Motor neuron (in vitro differentiated cells): ENCODE measurements at places on chromosomes 5 and 9.
A peak's percentile ranks its signal among the peaks of the same experiment; 100 is the strongest.

DNA sequence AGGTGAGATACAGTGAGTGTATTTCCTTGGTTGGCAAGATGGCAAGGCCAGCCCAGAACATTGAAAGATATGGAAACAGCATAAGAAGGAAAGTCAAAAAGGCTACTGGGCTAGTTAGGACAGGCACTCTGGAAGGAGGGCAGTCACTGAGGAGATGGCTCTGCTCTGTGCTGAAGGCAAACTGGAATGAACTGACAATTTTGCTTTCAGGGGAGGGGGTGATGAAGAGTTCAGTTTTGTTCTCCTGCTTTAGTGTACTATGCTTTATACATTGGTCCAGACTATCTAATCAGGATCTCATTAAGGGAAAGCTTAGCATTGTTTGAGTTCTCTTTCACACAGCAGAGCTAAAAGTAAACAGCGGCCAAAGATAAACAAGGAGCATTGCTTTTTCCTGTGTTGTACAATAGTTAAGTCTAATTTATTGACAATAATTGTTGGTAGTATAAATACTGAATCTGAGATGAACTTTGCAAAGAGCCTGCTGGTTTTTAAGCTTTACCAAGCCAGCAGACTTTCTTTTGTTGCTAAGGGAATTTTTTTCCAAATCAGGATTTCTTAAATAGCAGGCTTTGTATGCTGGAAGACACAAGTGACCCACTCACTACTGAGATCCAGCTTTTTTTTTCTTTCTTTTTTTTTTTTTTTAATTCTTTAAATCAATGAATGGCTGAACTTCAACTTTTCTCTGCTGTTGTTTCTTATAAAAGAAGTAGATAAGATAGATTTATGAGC, 355.5 kb downstream of the ARRDC3 start:
- peak; percentile 93 for ATAC-seq

- peak; percentile 87 for ATAC-seq
Measured at GRCh38 chr9:91659529-91660495, 236.2 kb upstream of the NFIL3 start.

DNA sequence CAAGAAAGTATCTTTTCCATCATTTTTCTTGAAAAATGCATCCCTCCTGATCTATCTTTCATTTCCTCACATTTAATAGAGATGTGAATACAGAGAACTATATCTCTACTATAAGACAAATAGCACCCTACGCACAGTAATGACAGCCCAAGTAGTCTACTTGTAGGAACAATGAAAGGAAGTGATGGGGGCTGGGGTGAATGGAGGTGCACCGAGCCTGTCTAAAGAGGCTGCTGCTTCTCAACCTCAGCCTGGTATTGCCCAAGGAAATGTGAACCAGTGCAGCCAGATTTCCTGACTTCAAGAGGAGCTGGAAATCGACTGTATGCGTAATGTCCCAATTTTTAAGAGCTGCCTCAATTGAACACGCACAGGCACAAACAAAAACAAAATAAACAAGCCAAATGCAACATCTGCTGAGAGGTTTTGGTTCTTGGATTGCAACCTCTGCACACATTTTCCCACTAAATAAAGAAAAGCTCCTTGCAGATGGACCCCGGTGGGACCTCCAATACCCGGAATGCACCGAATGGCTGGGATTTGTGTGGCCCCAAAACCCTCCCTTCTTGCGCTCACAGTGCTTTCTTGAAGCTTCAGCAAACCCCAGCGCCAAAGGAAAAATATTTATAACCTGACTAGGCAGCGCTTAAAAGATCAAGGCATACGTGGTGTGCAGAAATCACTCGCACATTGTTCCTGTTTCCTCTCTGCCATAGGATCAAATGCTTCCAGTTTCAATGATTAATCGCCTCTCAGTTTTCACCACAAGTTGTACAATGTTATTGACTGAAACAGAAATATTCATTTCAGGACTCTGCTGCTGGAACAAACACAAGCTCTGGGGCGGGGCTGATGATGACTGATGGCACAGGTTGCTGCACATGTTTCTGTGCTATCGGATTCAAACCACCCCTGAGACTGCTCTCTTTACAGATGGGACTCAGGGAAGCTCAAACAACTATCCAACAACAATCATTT, 68.3 kb downstream of the KCNIP1 start:
- peak; percentile 83 for ATAC-seq

DNA sequence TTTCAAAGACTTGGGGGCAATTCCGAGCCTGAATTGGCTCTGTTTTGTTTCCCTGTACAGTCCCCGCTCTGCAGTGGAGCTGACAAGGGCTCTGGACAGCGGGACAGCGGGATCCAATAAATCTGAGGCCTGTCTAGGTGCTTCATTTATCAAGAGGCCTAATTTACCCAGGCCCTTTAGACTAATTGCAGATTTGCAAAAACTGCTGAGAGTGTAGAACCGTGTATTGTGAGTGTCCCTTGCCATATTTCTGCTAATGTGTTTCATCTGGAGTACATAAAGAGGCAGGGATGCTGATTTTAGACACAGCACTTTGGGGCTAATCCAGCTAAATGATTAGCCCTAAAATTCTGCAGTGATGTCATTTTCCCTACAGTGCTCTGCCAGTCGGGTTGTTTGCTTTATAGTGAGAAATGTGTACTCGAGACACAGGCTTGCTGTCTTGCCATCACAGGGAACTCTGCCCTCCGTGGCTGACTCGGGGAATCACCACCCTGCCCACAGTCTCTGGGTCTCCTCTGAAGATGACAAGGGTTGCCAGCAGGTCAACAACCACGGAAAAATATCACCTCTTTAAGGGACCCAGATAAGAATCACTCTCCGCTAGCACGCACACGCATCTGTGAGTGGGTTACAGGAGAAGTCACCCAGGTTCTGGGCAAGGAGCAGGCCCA, 592.0 kb downstream of the BNC2 start:
- ATAC-seq: no peak

DNA sequence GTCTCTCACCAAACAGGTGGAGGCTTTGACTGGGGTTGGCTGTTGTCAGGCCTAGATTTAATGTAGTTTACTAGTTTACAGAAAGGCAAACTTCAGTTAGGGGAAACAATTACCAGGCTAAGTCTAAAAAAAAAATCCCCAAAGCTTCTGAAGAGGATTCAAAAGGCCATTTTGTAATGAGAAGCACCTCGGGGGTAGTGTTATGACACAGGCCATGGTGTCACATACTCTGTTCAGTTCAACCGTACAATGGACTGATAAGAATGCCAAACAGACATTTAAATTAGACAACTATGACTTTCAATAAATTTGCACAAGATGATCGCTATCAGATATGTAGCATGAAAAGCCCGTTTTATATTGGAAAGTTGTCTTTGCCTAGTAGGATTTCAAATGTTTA, 120.1 kb upstream of the PCA3 start:
- no peak for ATAC-seq

- no peak for ATAC-seq
Measured at GRCh38 chr9:92278110-92278509, 15.4 kb downstream of the IARS1 start.

GRCh38 chr9:88614359-88614758, 79.4 kb downstream of the NXNL2 start:
- ATAC-seq: no peak

DNA sequence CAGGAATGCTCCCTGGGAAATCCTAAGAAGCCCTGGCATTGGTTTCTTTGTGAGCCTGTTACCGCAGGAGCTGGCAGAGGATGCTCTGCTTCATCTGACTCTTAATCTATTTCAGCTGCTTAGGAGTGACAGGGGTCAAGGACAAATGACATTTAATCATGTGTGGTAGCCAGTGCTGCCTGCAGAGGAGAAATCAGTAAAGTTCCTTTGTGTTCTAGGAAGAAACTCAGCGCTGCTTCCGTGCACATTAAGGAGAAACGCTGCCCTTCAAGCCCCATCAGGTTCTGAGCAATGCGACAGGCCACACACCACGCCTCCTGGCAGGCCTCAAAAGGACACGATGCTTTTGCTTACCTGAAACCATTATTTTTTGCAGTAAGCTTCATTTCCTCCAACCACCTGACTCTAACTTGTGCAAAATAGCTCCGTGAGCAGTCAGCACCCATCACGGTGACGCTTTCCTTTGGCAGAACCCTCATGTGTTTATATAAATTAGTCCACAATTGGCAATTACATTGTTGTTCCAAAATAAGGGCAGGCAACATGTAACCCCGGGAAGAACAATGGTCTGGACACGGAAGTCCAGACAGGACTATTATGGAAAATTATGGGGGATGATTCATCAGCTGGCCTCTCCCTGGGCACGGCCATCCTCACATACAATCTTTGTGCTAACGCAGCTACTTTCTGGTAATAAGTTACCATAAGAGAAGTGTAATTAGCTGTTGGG, 387.9 kb upstream of the DAP start:
- ATAC-seq: peak; percentile 67

DNA sequence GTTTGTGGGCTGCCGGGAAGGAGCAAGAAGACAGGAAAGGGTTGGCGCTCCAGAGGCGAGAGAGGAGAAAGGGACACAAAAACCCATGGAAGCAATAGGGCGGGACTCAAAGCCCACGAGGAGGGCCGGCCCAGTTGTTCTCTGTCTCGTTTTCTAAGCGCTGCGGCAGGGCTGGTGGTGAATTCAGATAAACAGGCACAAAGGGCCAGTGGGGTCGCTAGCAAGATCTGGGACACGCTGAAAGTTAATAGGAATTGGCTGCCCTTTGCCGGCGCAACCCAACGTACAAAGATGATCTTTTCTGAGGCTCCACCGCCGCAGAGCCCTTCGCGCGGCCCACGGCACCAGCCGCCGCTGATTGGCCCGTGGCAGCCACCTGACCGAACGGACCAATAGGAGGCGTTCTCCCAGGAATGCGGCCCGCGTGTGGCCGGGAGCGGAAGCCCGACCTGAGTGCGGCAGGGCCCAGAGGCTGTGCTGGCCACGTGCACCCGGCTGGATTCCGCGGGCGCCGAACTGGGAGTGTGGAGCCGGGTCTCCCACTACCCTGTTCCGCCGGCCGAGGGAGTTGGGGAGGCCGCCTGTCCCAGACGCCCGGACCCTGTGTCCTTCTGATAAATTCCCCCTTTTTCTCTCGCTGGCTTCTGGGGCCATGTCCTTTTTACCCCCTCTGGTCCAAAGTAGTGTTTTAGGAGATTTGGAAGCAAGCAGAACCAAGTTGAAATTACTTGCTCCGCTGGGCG, 16.8 kb upstream of the NSD1 start:
- ATAC-seq: peak; percentile 93

GRCh38 chr5:178388386-178389025, 155.9 kb upstream of the PHYKPL start:
- no peak for ATAC-seq

- no peak for ATAC-seq
Measured at GRCh38 chr9:72038408-72038807, 22.0 kb downstream of the C9orf57 start.

- ATAC-seq: no peak
Measured at GRCh38 chr5:34553581-34553980, 102.5 kb upstream of the RAI14 start.

DNA sequence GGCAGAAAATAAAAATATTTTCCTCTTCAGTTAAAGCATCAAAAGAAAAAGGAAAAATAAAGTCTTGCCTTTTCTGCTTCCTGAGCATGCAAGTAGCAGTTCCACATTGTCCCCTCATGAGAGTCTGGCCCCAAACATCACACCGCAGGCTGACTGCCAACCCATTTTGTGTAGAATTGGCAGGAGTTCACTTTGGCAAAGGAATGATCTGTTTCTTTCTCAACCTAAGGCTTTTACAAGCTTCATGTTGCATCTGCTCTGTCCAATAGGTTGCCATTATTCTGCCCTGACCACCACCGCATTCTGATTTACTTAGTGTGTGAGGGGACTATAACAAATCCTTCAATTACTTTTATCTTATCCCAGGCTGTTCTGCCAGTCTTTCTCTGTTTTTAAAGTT, 249.5 kb downstream of the ISL1 start:
- ATAC-seq: no peak

- ATAC-seq: no peak
Measured at GRCh38 chr5:169052207-169052606, 248.7 kb downstream of the SLIT3 start.

GRCh38 chr5:157860898-157861890, 2.2 kb upstream of the CLINT1 start:
- ATAC-seq: no peak

- ATAC-seq: no peak
Measured at GRCh38 chr5:59529239-59529638, 364.3 kb downstream of the PDE4D start.

- ATAC-seq: no peak
Measured at GRCh38 chr5:170263906-170264305, 31.1 kb downstream of the C5orf58 start.

- ATAC-seq: peak; percentile 57
Measured at GRCh38 chr9:8963885-8964284, 1164.3 kb upstream of the DMAC1 start.

DNA sequence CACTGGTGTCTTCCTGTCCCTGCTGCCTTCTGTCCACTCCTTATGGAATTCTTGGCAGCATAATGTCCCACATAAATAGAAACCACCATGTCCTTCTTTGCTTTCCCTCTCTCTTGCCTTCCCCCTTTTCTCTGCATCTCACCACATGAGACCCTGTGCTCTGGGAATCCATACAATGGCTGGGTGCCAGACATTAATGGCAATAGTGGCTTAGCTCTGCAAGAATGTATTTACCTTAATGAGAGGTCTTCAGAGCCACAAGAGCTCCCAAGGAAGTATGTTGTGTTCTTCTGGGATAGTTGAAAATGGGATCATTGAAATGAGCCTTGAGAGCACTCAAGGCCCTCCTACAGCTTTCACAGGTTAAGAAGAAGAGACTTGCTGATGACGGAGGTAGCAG, 58.7 kb downstream of the ADAMTS16 start:
- ATAC-seq: no peak

DNA sequence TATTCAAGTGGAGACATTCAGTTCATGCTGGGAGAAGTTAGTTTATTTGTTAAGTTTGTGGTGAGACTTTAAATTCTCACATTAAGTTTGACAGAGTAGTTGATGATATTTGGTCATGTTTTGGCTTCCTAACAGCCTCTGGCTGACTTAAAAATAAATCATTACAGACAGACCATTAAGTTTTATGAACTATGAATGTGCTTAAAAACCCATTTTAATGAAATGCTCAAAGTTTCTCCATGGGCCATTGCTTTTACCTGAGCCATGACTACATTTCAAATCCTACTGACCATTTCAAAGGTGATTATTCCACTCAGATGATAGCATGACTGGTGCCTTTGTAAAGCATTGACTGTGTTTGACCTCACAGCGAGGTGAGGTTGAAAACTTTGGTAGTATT, 192.7 kb downstream of the LRRC70 start:
- no peak for ATAC-seq

DNA sequence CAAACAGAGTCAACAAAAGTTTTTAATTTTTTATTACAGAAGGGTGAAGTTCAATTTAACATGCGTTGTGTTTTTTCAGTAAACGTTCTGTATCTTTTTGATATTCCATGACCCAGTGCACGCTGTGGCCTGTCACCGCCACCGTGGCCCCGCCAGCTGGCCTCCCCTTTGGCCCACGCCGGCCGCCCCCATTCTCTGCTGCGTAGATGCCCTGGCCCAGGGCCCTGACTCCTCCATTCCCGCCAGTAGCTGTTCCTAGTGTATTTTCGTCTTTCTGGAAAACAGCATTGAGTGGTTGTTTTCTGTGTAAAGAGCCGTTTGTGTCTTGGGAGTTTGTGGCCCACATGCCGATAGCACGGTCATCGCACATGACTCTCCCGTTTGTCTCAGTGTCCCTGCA, 6.1 kb downstream of the RNU6ATAC start:
- ATAC-seq: no peak
